ENCODE measurements at places on chromosomes 3 and 15. TPM values are rescaled to one million over a fixed set of nuclear protein-coding genes. Genes with fewer than 3 reads are reported as not detected.
A peak's percentile ranks its signal among the peaks of the same experiment; 100 is the strongest.

GRCh38 chr3:139538733-139539132 is 809 bp downstream of the RBP1 start:
- DNase-seq: no peak

- DNase-seq: no peak
These were observed 34.4 kb upstream of the TRH start for GRCh38 chr3:129940086-129940485.

DNA sequence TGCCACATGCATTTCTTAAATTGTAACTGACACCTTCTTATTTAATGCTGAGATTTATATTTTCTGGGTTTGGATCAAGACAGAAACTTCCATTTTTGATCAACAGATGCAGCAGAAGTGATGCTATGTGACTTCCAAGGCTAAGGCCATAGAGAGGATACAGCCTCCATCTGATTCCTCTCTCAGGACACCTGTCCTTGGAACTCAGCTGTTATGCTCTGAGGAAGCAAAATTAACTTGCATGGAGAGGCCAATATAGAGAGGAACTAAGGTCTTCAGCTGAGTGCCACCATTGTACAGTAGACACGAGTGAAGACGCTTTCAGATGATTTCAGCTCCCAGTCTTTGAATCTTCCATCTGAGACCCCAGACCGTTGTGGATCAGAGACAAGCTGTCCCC is 296.9 kb upstream of the TBL1XR1 start:
- DNase-seq: no peak

- DNase-seq: no peak
These were observed 113.2 kb downstream of the PPP2R3A start for GRCh38 chr3:136078421-136079364.

DNA sequence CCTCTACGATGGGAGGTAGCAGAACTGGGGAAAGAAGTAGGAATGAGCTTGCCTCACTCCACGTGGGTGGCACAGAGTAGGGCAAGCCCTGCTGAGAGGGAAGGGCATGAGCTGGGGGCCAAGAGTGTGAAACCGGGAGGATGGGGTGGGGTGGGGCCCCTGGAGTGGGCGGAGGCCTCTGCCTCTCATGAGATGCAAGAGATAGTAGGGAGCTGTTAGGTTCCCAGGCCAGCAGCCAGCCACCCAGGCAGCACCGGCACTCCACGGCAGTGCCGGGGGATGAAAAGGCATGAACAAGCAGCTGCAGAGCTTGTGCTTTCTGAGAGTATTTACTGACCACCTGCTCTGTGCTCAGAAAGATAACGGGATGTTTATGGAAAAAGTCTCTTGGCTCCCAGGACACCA is 24.4 kb upstream of the PLA2G4E start:
- no peak for DNase-seq

- DNase-seq: no peak
These were observed 108.4 kb upstream of the SPATA12 start for GRCh38 chr3:56952061-56952460.

DNA sequence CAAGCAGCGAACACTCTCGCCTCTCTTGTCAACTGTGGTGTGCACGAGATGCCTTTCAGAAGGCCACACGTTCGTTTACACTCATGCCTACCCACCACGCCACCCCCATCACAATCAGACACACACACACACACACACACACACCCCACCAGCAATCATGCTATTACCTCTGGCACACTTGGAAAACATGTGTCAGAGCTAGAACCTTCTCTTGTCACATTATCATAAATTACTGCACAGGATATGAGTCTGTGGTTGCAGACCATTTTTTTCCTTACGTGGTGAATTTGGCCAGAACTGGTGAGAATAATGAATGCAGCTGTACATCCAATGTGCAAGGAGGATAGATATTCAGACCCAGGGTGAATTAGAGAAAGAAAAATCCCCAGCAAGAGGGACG is 52.4 kb downstream of the TRIM69 start:
- DNase-seq: peak; percentile 52

DNA sequence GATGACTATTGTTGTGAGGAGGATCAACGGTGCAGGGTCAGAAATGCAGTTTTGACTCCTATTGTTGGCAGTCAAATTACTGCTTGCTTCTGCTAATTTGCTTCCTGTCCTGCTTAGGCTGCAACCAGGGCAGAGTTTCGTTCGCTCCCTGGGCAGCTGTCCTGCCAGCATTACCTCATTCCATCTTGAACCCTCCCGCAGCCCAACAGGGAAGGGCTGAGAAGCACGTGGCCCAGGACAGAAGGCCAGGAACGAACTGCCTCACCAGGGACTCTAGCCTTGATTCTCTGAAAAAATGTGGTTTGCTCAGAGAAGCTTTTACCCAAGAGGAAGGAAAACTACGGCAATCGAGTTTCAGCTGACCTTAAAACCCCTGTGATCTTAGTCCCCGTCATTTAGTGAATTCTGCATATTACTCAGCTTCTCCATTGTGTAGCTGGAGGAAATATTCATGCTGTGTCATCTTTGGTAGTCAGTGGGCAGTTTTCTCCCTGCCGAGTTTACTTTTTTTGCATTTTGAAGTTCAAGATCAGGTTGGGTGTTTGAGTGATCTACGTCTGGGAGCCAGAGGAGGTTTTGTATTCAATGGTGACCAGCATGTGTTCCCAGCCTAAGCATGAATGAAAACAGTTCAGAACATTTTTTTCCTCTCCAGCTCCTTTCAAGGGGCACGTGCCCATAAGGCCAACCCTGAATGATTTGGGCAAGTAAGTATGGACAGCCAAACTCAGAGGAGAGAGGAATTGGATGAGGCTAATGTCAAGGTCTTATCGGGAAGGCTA is 23.0 kb downstream of the TLNRD1 start:
- peak; percentile 40 for DNase-seq

- DNase-seq: no peak
These were observed 30.0 kb downstream of the ST6GAL1 start for GRCh38 chr3:186960347-186960746.

- DNase-seq: no peak
These were observed 51.8 kb downstream of the SMAD6 start for GRCh38 chr15:66753687-66754377.

DNA sequence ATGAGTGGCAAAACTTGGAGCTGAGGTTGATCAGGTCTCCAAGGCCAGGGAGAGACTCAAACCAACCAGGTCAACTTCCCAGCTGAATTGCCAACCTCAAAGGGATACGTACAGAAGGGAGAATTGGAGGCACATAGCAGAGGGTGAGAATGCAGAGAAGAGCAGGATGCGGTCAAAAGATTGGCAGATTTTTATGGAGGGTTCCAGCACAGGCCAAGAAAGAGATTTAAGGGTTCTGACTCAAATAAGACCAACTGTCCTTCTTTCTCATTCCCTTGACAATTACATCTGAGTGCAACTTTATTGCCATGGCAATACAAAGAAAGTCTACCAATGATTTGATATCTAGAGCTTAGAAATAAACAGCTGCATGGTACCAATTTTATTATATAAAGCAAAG is 33.2 kb downstream of the SCG5 start:
- no peak for DNase-seq

DNA sequence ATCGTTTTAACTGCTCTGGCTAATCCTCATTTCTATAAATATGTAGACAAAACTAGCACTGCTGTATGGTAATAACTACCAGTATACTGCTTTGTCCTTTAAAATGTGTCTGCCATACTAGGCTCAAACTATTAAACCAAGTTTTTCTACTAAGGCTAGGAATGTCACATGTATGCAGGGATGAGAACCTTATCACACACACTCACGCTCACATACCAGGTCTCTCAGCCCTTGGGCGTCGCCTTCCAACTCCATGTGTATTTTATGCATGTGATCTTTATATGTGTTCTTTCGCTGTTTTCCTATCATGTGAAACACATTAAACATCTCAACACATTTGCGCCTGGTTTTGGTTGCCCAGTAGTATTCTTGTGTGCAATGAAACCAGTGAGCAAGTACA is 32.6 kb downstream of the ATP2C1 start:
- no peak for DNase-seq

GRCh38 chr3:115381573-115381912 is 234.5 kb upstream of the ZBTB20 start:
- DNase-seq: no peak

- no peak for DNase-seq
These were observed 93.2 kb downstream of the TP63 start for GRCh38 chr3:189724356-189724755.

GRCh38 chr3:59935025-59935424 is 885.2 kb upstream of the CFAP20DC start:
- no peak for DNase-seq

GRCh38 chr15:85149465-85150129 is 167.9 kb downstream of the PDE8A start:
- DNase-seq: no peak

Gene KCNAB1
- 2.4 TPM for total RNA-seq

Gene ZBTB47
- 13.0 TPM for total RNA-seq

Gene IVD
- total RNA-seq: 18.5 TPM

Gene SNX22
- total RNA-seq: 2.3 TPM

Gene SLC24A5
- total RNA-seq: not detected

Gene ATP13A5
- not detected for total RNA-seq

Gene ZNF717
- total RNA-seq: 10.8 TPM

Gene SLC9C1
- not detected for total RNA-seq

Gene GRAMD1C
- total RNA-seq: 2.4 TPM
